Activated T-cell treated with anti-CD3 and anti-CD28 coated beads, Interleukin-2, amount 50 U/mL, for 72 hours (primary cell): ENCODE measurements at places on chromosomes 11 and 22.
A peak's percentile ranks its signal among the peaks of the same experiment; 100 is the strongest.

DNA sequence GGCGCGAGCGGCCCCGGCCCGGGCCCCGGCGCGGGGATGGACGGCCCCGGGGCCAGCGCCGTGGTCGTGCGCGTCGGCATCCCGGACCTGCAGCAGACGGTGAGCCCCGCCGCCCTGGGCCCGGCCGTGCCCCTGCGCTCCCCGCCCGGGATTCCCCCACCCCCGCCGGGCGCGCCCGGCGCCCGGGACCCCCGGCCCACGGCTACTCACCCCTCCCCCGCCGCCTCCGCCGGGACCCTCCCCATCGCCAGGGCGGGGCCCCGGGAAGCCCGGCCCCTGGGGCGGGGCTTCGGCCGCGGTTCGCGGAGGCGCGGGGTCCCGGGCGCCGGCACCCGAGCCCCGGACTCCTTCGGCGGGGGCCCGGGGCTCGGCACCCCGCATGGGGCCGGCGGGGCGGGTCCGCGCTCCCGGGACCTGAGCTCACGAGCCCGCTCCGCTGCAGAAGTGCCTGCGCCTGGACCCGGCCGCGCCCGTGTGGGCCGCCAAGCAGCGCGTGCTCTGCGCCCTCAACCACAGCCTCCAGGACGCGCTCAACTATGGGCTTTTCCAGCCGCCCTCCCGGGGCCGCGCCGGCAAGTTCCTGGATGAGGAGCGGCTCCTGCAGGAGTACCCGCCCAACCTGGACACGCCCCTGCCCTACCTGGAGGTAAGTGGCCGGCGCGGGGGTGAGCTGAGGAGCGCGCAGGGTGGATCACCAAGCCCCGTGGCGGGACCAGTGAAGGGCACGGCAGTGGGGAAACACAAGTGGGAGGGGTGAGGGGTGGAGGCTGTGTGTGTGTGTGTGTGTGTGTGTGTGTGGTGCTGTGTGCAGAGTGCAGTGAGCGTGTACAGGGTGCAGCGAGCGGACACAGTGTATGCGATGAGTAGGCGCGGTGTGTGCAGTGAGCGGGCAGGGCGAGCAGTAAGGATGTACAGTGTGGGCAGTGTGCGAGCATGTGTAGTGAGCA is 2.3 kb downstream of the SHANK3 start:
- peak; percentile 19 for DNase-seq

DNA sequence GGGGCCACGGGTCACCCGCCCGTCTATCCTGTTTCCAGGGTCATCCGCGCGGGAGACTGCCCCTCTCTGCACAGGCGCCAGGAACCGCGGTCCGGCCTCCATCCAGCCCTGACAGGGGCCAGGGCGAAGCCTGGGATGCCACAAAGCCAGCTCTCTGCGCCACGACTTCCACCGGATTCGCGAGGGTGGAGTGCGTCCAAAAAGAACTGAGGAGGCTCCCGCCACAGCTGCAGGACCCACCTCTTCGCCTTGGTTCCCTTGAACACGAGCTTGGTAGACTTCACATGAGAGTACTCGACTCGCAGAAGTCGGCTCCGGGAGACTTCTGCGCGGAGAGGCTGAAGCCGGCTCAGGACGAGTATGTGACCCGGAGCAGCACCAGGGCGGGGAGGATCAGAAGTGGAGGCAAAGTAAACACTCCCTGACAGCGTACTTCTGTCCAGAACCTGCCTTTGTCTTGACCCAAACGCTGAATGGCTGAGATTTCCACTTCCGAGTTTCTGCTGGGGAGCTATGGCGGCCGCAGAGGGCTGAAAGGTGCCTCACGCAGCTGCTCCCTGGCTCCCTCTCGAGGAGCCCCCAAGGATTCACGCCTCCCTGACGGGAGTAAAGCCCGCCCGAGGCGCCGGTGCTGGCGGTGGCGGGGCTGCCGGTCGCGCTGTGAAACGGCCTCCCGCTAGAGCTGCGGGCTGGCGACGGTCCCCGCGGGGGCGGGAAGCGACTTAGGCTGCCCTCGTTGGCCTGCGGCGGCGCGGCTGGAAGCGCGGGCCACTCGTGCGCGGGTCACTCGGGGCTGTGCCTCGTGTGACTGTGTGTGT is 4566.7 kb upstream of the OR11H1 start:
- DNase-seq = no peak

DNA sequence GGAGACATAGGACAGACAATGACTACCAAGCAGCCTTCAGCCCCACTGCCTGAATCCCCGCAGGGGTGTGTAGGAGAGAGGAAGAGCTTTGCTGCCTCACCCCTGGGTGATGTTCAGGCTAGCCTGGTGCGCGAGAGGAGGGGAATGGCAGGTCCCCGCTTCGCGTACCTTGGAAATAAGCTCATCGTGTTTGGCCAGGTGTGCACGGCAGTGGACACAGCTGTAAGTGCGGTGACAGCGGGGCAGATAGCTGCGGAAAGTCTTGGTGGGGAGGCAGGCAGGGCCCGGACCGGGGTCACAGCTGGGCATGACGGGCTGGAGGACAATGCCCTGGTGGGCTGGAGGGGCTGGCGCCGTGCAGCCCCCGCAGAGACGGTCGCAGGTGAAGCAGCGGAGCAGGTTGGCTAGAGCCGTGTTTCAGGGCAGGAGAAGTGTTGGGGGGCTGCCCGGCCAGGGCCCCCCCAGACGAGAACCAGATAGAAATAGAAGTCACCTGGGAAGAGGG is 2.9 kb downstream of the YPEL4 start:
- DNase-seq = no peak

- no peak for DNase-seq
These were observed at the start of gene LUZP2 for GRCh38 chr11:24496736-24497725. Gene LUZP2, plus strand, starts transcription at chr11:24497053.

- no peak for DNase-seq
These were observed 4.0 kb downstream of the NAA40 start for GRCh38 chr11:63942803-63943202.

- no peak for DNase-seq
These were observed 31.3 kb downstream of the CYTH4 start for GRCh38 chr22:37313376-37314314.

DNA sequence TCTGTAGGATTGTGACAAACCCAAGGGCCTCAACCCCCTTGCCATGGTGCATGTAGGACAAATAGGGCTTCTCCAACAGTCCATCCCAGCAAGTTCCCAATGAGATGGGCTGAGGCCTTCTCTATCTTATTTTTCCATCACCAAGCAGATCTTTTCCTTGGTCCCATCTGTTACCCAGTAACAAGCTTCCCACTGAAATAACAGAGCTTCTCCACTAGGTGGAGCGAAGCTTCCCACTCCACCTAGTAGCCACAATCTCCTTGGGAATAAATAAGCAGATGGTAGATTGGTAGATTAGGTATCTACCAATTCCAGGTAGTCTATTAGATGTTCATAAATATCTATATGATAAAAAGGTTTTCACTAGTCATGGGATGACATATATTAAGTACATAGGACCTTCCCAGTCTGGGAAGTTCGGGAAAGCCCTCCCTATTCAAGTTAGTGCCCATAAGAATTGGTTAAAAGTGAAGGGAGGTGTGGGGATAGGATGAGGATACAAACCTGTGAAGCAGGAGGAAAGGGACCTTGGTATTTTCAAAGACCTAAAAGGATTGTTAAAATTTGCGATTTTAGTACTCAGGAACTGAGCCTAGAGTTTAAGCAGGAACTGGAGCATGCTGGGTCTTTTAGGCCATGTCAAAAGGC is 5.9 kb upstream of the OR52L1 start:
- no peak for DNase-seq

DNA sequence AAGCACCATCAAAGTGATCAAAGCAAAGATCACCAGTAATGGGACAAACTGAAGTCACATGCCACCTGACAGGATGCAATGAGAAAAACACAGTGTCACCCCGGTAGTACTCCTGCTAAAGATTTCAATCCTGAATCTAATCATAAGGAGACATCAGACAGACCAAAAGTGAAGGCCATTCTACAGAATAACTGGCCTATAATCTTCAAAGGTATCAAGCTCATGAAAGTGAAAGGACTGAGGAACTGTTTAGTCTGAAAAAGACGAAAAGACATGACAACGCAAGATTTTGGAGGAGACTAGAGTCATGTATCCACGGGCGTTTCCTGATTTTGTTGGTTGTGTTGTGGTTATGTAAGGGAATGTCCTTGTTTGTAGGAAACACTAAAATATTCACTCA is 42.4 kb upstream of the TSKU start:
- no peak for DNase-seq

GRCh38 chr22:47659467-47660223 is 897.2 kb downstream of the TBC1D22A start:
- DNase-seq = no peak

DNA sequence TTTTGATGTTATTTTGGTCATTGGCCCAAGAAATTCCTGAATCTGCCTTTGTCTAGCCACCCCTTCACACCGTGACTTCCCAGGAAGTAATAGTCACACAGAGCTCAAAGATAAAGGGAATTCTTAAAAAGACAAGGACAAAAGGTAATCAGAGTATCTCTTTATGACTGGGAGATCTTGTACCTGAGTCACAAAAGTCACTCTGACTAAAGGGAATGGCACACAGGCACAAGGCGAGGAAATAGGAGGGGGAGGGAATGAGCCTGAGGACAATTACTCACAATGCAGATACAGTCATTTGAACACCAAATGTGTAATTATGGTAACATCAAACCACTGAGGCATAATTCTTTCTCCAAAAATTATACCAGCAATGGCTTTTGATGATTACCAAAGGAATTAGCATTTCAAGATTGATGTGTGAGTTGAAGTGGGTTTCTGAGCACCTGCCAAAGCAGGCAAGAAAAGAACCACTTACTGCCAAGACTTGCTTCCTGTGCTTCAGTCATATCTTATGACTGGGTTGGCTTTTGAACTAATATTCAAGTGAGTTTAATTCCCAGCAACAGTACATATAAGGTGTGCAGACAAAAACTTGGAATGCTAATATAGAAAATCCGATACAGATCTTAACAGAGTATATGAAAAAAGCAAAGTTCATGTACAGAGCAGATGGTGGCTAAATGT is 856.4 kb downstream of the LRRC4C start:
- DNase-seq = no peak

GRCh38 chr11:112513417-112513816 is 252.8 kb upstream of the PLET1 start:
- DNase-seq = no peak

DNA sequence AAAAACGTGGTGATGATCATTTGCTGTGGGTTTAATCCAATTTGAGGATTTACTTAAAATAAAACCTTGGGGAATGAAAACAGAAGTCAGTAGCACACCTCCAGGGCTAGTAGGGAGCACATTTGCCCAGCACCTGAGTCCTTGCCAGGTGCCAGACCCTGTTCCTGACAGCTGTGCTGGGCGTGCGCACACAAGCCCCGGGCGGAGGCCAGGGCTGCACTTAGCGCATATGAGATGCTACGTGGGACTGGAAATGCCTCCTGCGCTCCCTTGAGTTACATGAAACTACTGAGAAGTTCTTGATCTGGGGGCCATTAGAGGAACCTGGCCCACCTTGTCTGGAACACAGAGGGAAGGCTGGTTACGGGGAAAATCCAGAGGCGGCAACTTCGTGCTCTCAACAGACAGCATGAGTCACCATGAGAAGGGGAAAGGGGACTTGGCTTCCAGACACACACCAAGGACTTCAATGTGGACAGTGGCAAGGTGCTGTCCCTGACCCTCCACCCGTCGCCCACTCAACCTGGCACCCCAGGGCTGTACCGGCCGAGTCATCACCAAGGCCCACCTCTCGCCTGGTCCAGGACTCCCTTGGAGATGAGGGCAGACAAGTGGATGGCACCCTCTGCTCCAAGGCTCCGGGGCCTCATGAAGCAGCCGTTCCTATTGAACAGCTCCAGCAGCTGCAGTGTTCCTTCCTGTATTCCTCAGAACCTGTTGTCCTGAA is 1468.6 kb downstream of the BRD1 start:
- DNase-seq = no peak

GRCh38 chr11:121291896-121292494 is 576 bp upstream of the SC5D start:
- no peak for DNase-seq
